LoVo (cell line): ENCODE measurements at places on chromosomes 16 and 17.

GRCh38 chr16:69564845-69565670, 708 bp upstream of the NFAT5 start:
- no peak for DNase-seq

DNA sequence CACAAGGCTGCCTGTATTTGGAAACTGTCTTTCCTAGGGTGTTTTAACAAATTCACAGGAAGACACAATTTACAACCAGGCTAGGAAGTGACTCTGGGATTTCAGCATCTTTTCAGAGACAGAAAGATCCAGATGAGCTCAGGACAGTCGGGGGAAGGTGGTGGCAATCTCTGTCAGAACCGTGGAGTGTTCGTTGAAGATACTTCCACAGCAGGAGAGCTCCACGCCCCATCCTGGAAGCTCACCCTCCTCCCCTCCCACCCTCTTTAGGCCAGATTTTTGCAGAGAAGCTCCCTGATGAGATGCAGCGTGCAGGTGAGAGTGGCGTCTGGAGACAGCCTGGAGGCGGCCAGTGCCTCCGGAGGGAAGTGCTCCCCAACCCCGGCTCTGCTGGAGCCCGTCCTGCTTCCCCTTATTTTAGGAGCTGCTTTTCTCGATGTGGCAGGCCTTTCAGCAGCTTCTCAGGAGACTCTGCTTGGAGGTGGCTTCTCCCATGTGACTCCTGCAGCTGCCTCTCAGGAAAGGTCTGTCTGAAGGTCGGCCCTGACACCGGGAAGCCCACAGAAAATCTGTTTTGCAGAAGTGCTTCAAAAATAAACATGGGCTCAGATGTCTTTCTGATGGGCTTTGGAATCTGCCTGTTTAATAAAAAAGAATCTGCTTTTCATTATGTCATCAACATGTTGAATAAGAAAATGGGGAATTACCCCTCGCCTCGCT, 186.4 kb upstream of the CHMP6 start:
- no peak for DNase-seq

DNA sequence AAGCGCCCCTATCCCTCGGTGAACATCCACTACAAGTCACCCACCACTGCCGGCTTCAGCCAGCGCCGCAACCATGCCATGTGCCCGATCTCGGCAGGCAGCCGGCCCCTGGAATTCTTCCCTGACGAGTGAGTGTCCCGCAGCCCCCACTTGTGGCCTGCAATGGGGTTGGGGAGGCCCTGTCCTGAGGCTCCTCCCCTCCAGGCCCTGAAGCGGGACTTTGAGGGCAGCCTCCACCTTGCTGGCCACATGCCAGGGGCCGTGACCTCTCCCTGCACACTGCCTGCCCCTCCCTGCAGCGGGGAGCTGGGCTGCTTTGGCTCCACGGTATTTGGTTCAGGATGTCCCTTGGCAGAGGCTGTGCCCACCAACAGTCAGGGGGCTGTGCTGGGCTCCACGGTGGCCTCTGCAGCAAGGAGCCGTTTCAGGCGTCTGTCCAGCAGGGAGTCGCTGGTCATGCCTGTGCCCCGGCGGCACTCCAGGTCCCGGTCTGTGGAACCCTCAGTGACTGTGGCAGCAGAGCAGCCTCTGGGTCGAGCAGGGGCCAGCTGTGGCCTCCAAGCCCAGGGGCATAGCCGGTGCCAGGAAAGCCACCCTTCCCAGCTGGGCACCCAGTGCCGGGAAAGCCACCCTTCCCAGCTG, 8.3 kb downstream of the NME3 start:
- DNase-seq = no peak

- no peak for DNase-seq
Observed at GRCh38 chr16:88771294-88771772, 13.7 kb downstream of the PIEZO1 start.

GRCh38 chr17:50139950-50140885, 10.3 kb upstream of the SAMD14 start:
- peak; percentile 46 for DNase-seq

- DNase-seq = no peak
Observed at GRCh38 chr16:81488687-81489411, 44.2 kb downstream of the CMIP start.

DNA sequence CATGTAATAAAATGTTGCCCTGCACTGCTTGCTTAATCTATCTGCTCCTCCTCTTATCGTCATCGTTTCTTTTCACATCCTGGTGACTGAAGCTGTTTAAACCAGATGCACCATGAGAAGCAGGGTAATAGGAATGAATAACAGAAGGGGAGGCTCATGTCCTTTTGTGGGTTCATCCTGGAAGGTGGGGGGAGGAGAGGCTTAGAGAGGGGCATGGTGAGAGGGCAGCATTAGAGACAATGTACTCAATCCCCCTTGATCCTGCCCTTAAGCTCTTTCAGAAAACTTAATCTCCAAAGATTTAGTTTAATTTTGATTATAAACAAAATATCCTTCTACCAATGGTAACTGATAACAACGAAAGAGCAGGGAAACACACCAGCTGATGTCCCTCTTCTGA, 248.5 kb downstream of the CA10 start:
- DNase-seq = no peak

GRCh38 chr16:72728516-72728915, 319.4 kb downstream of the ZFHX3 start:
- DNase-seq = no peak

DNA sequence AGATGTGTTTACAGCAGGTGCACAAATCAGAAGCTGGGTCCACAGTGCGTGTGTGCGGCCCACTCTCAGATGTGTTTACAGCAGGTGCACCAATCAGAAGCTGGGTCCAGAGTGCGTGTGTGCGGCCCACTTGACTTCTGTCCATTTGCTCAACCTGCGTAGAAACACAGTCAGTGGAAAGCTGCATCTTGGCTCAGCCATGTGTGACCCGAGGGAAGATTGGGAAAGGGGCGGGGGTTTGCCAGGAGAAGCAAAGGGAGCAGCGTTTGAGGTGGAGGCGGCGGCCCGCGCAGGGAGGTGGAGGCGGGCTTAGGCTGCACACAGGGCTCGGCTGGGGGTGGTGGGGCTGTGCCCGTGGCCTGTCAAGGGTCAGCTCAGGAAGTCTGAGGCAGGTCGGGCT, 4.3 kb downstream of the CTU2 start:
- DNase-seq = no peak

DNA sequence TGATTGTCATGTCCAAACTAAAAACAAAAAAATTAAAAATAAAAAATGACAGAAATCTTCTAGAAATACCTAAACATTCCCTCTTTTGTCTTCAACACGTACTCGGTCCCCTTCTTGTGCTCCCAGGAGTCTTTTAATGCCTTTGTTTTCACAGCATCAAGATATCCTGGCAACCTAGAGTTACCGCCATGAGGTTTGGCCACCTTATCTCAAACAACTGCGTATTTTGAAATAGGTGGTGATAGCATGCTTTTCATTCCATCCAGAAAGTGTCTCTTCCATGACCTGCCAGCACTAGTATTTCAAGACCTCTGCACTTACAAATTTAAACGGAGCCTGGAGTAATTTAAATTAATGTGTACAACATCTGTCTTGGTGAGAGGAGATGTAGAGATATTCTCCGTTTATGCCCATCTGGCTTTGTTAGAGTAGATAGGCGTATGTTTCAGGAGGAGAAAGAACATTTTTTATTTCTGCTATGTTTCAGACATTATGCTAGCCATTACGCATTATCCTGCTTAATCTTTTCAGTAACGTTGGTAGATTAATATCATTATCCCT, 42.0 kb downstream of the RBFOX1 start:
- no peak for DNase-seq

DNA sequence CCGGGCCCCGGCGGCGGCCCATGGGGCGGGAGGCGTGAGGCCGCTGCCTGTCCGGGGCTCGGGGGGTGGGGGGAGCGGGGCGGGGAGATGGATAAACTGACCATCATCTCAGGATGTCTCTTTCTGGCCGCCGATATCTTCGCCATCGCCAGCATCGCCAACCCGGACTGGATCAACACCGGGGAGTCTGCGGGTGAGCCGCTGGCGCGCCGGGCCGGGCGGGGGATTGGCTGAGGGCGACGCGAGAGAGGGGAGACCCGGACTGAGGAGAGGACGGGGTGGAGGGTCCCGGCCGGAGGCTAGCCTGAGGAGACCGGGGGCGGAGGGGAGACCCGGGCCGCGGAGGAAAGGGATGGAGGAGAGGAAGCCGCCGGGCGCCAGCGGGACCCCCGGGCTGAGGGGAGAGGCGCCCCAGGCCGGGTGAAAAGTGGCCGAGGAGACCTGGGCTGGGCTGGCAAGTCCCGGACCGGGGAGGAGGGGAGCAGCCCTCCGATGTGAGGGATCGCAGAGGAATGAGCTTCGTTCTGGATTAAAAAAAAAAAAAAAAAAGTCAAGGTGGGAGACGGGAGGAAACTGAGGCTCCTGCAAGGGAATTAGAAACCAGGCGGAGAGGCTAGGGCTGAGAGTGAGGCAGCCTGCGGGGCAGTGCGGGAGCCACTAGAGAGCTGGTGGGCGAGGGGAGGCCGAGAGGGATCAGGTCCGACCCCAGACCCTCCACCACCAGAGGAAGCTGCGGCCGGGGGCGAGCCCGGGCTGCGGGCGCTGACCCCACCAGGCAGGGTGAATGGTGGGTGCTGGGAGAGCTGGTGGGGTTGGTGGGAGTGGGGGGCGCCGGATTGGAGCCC, 526 bp downstream of the MOSMO start:
- DNase-seq = no peak

- no peak for DNase-seq
Observed at GRCh38 chr17:6000426-6000825, 69.8 kb upstream of the WSCD1 start.

DNA sequence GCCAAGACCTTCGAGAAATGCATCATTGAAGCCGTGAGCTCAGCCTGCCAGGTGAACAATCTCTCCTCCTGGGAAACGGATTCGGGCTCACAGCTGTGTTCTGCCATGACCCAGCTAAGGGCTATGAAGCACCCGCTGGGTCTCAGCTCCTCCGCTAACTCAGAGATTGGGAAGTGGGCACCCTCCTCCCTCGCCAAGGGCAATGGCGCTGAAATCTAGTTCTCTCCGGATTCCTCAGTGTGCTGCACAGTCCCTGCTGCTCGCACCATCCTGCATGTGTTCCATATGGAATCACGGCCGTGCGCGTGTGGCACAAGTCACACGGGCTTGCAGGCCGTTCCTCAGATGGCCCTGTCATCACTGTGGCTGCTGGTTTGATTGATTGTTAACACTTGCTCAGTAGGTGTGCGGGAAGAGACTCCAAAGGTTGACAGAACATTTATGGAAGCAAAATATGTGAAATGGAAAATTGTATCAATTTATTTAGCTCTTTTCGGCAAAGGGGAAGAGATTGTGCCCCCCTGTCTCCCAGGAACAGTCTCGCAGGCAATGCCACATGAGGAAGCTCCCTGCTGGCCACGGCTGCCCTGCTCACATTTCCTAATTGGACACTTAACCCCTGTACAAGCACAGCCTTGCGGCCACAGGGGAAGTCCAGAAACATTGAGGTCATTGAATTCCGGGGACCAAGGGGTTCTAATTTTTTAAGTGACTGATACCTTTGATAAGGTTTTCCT, 58.8 kb downstream of the RNF213 start:
- DNase-seq = no peak

DNA sequence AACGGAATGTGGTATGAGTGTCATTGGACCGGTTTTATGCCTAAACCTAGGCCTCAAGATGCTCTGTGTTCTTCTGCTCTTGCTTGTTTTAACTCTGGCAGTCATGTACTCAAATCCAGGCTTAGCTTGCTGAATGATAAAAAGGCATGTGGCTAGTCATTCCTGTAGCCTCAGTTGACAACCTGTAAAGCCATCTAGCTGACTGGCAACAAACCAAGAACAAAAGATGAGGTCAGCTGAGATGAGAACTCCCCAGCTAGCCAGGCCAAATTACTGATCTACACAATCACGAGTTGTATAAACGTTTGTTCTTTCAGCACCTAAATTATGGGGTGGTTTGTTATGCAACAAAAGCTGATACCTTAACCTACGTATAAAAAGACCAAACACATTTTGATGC, 1406.0 kb upstream of the CDH8 start:
- no peak for DNase-seq

- DNase-seq = no peak
Observed at GRCh38 chr16:89554343-89554742, 6.1 kb upstream of the RPL13 start.

DNA sequence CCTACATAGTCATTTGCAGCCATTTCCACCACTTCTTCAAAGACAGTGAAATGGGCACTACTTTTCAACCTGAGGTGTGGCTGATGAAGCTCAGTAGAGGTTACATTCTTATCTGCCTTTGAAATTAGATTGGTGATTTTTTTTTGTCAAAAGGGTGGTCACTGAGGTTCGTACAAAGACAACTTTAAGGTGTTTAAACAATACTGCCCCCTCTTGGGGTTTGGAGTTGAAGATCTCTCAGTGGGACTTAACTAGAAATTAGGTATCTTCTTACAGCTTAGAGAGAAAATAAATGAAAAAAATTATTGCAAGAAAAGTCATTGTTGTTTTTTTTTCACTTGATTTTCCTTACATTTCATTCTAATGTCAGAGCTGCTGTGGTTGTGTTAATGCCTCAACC, 713.2 kb downstream of the CDH11 start:
- DNase-seq = no peak

GRCh38 chr16:2043667-2044451, 3.8 kb downstream of the NTHL1 start:
- no peak for DNase-seq

DNA sequence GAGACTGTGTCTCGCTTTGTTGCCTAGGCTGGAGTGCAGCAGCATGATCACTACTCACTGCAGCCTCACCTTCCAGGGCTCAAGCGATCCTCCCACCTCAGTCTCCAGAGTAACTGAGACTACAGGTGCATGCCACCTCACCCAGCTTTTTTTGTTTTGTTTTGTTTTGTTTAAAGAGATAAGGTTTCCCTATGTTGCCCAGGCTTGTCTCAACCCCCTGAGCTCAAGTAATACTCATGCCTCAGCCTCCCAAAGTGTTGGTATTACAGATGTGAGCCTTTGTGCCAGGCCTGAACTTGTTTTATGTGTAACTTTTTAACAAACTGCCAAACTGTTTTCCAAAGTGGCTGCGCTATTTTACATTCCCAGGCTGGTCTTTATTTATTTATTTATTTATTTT, 41.8 kb upstream of the NUDT7 start:
- no peak for DNase-seq

- DNase-seq = peak; percentile 86
Observed at GRCh38 chr17:8300627-8301242, 5.5 kb upstream of the SLC25A35 start.

- DNase-seq = peak; percentile 30
Observed at GRCh38 chr17:58200024-58200633, 7.6 kb downstream of the EPX start.

DNA sequence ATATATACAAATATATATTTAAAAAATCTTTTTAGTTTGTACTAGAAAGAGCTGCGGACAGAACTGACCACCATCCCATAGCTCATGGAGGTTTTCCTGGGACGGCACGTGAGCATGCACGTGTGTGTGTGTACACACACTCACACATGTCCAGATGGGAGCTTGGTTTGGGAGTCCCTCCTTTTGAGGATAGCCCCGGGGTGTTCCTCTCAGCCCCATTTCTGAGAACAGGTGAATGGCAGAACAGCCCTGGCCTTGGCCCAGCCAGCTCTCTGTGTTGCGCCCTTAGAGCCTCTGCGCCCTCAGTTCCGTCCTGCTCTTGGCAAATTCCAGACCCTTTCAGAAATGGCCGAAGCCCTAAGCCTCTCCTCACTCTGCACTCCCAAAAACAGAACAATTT, 70.1 kb downstream of the AMFR start:
- no peak for DNase-seq
